ENCODE measurements at places on chromosomes 2 and 18.
A peak's percentile ranks its signal among the peaks of the same experiment; 100 is the strongest.

- peaks cover 8% of the 10 kb centered on the region for H3K4me1 ChIP-seq
- no peaks in the 10 kb centered on the region for H3K36me3 ChIP-seq
- DNase-seq: no peak
- H3K27me3 ChIP-seq: no peaks in the 10 kb centered on the region
- H3K4me3 ChIP-seq: peak overlapping the region; percentile 95
- H3K27ac ChIP-seq: no peak overlapping the region
Measured at GRCh38 chr18:46070815-46071652, 1.0 kb downstream of the PSTPIP2 start.

DNA sequence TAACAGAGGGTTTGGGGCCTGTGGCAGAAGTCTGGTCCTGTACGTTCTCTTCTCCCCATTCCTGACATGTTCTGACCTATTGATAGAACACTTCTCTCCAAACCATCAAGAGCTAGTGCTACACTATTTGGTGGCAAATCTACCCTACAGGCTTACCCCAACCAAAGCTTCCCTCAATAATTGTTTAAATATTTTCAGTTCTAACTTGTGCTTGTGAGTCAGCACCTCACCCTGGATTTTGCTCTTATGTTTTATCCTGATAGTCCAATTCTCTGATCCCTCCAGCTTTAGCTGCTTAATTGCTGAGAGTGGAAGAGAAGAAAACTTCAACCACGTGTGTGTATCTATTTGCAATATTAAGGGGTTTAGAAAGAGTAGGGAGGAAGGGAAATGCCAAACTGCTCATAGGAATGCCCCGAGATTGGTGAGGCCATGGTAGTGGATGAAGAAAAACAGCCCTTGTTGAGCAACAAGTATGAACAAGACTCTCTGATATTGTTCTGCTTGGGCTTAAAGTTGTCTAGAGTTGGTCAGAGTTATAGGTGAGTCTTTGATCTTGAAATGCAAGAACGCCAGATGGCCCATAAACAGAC, 67.8 kb upstream of the PARD3B start:
- no peak for DNase-seq
- peaks cover 7% of the 10 kb centered on the region for H3K4me1 ChIP-seq
- H3K4me3 ChIP-seq: no peak overlapping the region
- no peaks in the 10 kb centered on the region for H3K27me3 ChIP-seq
- H3K36me3 ChIP-seq: no peaks in the 10 kb centered on the region

DNA sequence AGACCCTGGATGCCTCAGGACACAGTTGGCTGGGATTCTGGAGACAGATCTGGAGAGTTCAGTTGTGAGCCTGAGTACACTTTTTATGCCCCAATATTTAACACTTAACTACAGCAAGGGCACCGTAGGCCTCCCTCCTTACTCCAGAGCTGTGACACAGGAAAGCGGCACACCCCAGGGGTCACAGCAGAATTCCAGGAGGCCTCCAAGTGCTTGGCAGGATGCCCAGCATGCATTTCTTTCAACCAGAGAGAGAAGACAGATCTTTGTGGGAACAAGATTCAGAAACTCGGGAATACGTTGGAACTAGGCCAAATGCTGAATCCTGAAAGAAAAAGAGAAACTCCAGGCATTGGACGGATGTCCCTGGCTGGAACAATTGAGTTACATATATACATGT, 199.2 kb upstream of the NT5C1B start:
- no peak overlapping the region for H3K4me3 ChIP-seq
- H3K27me3 ChIP-seq: no peaks in the 10 kb centered on the region
- H3K27ac ChIP-seq: no peak overlapping the region
- H3K36me3 ChIP-seq: no peaks in the 10 kb centered on the region
- H3K4me1 ChIP-seq: peaks cover 21% of the 10 kb centered on the region

GRCh38 chr2:46009315-46009714, 287.9 kb upstream of the EPAS1 start:
- no peak for DNase-seq
- H3K4me1 ChIP-seq: no peaks in the 10 kb centered on the region
- H3K27ac ChIP-seq: no peak overlapping the region
- no peaks in the 10 kb centered on the region for H3K27me3 ChIP-seq
- no peaks in the 10 kb centered on the region for H3K36me3 ChIP-seq

- no peaks in the 10 kb centered on the region for H3K4me1 ChIP-seq
- no peaks in the 10 kb centered on the region for H3K36me3 ChIP-seq
- no peak for DNase-seq
- no peak overlapping the region for H3K4me3 ChIP-seq
- H3K27me3 ChIP-seq: no peaks in the 10 kb centered on the region
Measured at GRCh38 chr2:152563764-152564163, 153.5 kb downstream of the PRPF40A start.

GRCh38 chr2:231611273-231612108, 18.8 kb downstream of the TEX44 start:
- no peaks in the 10 kb centered on the region for H3K27me3 ChIP-seq
- peak; percentile 80 for DNase-seq
- no peaks in the 10 kb centered on the region for H3K36me3 ChIP-seq
- H3K27ac ChIP-seq: peak overlapping the region; percentile 99
- no peak overlapping the region for H3K4me3 ChIP-seq

- no peaks in the 10 kb centered on the region for H3K27me3 ChIP-seq
- no peak for DNase-seq
- no peaks in the 10 kb centered on the region for H3K36me3 ChIP-seq
- H3K4me3 ChIP-seq: peak overlapping the region; percentile 91
Measured at GRCh38 chr2:118014492-118014824, 588 bp upstream of the CCDC93 start.

DNA sequence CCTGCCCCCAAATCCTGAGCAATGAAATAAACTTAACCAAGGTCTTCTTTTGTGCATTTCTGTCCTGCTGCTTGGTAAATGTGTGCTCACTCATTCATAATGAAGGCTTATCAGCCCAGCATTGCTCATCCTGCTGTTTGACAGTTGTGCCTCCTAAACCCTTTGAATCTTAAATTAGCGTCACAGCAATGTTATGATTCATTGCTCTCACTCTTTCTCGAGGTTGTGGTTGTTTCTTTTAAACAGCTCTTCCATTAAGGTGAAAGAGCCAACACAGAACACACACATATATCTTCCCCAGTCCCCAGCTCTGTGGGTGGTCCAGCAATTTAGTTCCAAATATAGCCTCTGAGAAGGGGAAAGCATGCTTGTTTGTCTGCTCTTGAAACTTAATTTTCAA, 84.0 kb downstream of the EVA1A start:
- peaks cover 2% of the 10 kb centered on the region for H3K4me1 ChIP-seq
- peak; percentile 12 for DNase-seq
- H3K27ac ChIP-seq: peak overlapping the region; percentile 10
- no peaks in the 10 kb centered on the region for H3K27me3 ChIP-seq
- H3K4me3 ChIP-seq: no peak overlapping the region
